NCI-H187 (cell line): ENCODE measurements at places on chromosomes 2 and 18.

DNA sequence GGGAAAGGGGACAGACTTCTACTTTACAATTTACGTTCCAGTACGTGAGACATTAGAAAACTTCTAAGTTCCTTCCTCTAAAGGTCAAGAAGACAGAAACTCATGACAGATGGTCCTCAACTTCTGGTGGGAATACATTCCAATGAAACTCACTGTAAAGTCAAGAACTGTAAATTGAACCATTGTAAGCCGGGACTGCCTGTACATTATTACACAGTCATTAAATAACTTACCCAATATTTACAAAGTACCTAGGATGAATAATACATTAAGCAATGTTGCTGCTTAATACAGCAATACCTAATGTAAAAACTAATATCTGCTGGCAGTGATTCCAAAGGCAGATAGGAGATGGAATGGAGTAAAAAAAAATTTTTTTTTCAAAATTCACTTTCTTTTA lies 51.9 kb downstream of the CDH2 start:
- no peak for DNase-seq

- no peak for DNase-seq
These were observed 396.7 kb downstream of the ALK start for GRCh38 chr2:29524652-29525051.

DNA sequence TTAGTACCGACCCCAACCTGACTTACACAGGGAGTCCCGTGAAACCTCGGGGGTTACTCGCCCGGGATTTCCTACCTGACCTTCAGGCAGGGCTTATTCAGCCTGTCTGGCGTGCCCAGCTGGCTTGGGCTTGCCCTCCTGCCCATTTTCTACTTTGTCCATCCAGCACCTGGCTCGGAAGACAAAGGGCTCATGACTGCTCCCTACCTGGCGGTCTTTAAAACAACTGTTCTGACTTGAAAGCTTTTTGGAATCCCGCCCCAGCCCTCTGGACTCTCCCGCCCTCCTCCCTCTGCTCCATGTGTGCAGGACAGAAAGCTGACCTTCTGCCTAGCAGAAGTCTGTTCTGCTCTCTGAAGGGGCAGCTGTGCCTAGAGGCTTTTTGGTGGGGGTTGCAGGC lies 43.1 kb downstream of the ACKR3 start:
- DNase-seq: no peak

DNA sequence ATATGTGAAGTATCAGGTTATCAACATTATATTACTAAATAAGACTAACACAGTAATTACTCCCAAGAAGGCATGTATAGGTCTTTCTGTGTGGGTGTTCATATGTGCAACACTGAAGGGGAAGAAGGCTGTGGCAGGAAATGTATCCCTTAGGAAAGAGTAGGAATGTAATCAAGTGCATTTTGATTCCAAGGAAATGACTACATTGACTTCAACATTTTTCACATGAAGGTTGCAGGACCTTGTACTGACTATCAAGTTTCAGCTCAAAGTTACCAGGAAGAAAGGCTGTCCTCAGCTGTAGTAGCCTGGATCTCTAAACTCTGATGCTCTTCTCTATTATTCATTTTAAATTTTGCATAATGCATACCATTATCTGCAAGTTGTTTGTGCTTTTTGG lies 680.8 kb downstream of the NYAP2 start:
- DNase-seq: no peak

DNA sequence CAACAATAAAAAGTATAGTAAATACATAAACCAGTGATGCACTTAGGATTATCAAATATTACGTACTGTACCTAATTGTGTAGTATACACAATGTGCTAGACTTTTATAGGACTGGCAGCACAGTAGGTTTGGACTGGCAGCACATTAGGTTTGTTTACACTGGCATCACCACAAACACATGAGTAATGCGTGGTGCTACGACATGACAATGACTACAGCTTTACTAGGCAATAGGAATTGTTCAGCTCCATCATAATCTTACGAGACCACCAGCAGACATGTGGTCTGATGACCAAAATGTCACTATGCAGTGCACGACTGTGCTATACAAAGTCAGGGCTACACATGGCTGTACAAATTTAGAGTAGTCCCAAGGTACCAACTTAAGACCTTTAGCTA lies 2.3 kb downstream of the MBOAT2 start:
- DNase-seq: no peak

GRCh38 chr18:44518666-44519065 lies 162.0 kb upstream of the SETBP1 start:
- no peak for DNase-seq

- no peak for DNase-seq
These were observed 1.2 kb downstream of the CDK15 start for GRCh38 chr2:201807452-201807999.

- no peak for DNase-seq
These were observed 255.6 kb upstream of the OSR1 start for GRCh38 chr2:19614066-19614465.

DNA sequence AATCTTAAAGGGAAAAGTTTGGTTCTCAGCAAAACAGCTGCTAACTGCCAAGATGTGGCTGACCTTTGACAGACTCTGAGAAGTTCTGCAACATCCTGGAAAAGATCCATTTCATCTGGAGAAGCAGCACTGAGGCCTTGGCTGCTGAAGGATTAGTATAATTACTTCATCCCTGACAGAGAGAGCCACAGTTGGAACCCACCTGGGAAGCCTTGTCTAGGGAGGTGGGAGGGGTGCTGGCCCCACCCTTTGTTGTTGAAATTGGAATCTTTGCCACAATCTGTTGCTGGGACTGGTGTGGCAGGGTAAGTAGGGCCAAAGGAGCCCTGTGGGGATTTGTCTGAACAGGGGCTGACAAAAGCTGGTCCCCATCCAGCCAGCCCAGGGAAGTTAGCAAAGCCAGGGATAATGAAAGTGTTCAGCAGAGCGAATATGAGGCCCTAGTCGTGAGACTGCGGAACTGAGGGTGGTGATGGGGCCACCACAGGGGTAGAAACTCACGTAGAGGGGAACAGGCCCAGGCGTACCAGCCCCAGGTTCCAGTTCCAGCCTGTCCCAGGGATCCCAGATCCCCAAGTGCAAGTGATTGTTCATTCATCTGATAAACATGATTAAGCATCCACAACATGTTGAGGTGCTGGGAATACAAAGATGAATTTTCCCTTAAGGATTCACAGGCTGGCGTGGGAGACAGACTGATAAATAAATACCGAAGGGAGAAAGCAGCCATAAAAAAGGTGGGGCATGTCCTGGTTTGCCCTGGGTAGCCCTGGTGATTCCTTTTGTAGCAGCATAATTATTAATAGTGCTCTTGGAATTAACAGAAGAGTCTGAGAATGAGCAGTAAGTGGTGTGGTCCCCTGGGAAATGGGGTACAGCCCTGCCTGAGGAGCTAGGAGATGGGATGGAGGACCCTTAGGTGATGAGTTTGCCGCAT lies 60.0 kb downstream of the MYO1B start:
- DNase-seq: no peak

- DNase-seq: no peak
These were observed 100.7 kb downstream of the DGKD start for GRCh38 chr2:233455006-233455405.

DNA sequence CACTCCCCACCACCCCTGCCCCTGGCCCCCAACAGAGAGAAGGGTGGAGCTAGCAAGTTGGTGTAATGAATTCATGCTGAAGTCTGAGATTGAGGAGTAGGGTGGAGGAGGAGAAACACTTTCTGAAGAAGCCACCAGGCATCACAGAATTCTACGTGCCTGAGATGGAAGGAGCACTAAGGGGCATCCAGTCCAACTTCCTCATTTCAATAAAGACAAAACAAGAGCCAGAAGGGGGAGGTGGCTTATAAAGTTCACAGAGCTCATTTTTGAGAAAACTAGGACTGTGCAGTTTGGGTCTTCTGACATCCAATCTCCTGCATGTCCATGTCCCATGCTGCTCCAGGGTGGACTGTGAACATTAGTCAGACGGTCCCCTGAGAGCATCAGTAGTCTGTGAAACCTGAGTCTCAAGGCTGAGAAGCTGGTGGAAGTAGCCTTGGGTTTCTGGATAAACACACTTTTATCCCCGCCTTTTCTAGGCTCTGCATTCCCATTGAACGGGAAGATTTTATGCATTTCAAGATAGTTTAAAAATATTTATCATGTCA lies 77.7 kb downstream of the TRIM43 start:
- no peak for DNase-seq

- no peak for DNase-seq
These were observed 9.9 kb upstream of the EPHA4 start for GRCh38 chr2:221581986-221582385.

GRCh38 chr18:59072727-59073421 lies 66.8 kb upstream of the SEC11C start:
- DNase-seq: no peak

- DNase-seq: no peak
These were observed 815 bp downstream of the CNDP1 start for GRCh38 chr18:74534981-74535649.

DNA sequence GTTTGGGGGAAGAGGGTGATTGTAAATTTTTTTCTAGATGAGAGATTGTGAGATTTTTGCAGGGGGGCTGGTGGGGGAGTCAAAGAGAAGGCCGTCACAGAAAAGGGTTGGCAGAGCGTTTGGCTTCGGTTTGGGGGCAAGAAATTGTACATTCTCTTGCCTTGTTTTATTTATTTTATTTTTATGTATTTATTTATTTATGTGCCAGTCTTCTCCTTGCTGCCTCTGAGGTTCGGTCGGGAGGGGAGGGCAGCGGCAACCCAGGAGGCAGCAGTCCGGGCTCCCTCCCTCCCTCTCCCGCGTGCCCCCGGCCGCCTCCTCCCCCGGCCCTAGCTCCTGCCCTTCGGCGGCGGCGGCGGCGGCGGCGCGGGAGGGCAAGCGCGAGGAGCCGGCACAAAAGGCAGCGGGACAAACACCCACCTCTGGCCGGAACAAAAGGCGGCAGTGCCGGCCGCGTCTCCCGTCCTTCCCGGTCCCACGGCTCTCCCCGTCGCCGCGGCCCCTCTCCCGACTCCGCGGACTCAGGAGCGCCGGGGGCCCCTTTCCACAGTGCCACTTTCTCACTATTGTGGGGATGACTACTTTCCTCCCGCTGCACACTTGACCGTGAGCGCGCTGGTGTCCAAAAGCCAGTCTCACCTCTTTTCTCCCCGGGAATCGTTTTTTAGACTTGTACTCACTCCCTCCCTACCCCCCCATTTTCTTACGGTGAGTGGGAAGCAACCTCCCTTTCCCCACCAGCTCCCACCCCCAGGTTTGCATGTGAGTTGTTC lies 1.2 kb downstream of the BCL11A start:
- DNase-seq: no peak

DNA sequence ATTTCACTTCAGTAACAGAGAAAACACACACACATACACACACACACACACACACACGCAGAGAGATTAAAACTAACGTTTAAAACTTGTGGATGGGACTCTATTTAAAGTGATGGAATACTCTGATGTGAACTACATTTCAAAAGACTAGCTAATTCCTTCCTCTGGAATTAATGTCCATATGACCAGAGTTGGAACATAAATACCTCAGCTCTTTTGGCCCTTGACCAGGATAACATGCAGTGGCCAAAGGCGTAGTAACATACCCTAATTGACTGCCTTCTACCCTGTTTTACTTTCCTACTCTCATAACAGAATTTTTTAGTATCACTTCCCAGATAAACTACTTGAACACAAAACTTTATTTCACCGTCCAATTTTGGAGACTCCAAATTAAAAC lies 671.3 kb upstream of the CHAC2 start:
- DNase-seq: no peak

GRCh38 chr2:196685792-196686191 lies 46.3 kb downstream of the CCDC150 start:
- no peak for DNase-seq

DNA sequence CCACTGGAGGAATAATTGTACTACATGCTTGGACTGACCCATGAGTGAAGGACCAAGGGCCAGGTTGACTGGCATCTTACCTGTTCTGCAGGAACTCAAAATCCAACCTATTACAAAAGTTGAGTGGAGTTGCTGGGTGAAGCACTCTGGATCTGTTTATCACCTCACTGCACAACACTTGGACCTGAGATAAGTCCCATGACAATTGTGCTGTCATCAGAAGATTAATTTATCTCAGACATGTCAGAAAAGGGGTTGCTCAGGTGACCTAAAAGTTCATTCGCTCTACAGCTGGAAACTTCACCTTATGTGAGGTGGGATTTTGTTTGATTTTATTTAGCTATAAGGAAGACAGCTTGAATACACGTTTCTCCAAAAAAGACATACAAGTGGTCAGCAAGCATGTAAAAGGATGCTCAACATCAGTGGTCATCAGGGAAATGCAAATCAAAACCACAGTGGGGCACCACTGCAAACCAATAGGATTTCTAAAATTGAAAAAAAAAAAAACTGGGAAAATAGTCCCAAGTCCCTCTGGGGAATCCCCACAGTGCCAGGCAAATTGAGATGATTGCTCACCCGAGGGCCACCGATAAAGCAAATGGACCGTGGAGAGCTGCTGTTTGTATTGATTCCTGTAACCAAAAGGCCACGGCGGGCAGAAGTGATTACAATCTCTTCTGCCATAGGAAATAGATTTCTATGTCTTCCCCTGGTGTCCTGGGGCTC lies 65.8 kb upstream of the SLC35F5 start:
- DNase-seq: no peak

GRCh38 chr2:208179028-208179609 lies 10.7 kb downstream of the C2orf80 start:
- no peak for DNase-seq

GRCh38 chr2:221488136-221488807 lies 83.8 kb downstream of the EPHA4 start:
- DNase-seq: no peak

GRCh38 chr2:172540421-172540820 lies 15.5 kb upstream of the PDK1 start:
- no peak for DNase-seq

GRCh38 chr2:185477452-185477851 lies 261.2 kb upstream of the FSIP2 start:
- DNase-seq: no peak

GRCh38 chr2:131043199-131044074 lies 49.8 kb downstream of the FAM168B start:
- DNase-seq: no peak

GRCh38 chr2:17171446-17172049 lies 346.7 kb downstream of the RAD51AP2 start:
- no peak for DNase-seq

DNA sequence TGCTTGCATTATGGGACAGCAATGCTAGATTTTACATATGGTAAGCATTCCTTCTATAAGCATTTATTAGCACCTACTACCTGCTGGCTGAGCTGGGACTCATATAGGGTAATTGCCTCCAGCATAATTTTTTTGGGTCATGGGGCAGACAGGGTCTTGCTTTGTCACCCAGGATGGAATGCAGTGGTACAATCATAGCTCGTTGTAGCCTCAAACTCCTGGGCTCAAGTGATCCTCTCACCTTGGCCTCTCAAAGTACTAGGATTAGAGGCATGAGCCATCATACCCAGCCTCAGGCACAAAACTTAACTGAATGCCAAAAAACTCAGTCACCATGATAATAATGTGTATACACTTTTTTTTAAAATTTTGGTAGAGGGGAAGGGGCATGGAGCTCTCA lies 35.3 kb downstream of the TMEM237 start:
- DNase-seq: no peak

DNA sequence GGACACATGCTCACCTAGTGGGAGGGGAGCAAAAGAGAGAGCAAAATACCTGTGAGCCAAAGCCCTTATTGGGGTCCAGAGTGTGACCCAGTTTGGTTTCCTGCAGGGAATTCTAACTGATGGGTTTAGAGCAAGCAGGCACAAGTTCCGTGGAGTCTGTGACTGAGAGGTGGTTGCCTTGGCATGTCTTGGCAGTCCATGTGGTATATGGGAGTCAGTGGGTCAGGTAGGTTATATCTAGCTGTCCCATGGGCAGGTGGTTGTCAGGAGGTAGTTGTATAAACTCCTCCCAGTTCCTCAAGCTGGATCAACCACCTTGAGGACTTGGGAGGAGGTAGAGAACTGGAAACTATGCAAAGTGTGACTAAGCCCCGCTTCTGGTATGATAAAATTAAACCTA lies 452.8 kb upstream of the VWC2L start:
- DNase-seq: no peak
